ENCODE measurements at places on chromosomes 6 and 20. TPM values are rescaled to one million over a fixed set of nuclear protein-coding genes. Genes with fewer than 3 reads are reported as not detected.

Gene HLA-DPA1
- total RNA-seq: 1.5 TPM

Gene COX4I2
- total RNA-seq: not detected

Gene PACRG
- 0.30 TPM for total RNA-seq

Gene UNC93A
- not detected for total RNA-seq

Gene PNRC1
- 236 TPM for total RNA-seq

Gene TPBG
- total RNA-seq: 362 TPM

Gene C6orf163
- total RNA-seq: 2.6 TPM

Gene GABRR1
- total RNA-seq: not detected

Gene ULBP1
- 0.40 TPM for total RNA-seq

Gene FAM210B
- total RNA-seq: 19.3 TPM

Gene HLA-DQB1
- total RNA-seq: 6.6 TPM

Gene RAB32
- 6.6 TPM for total RNA-seq

Gene FILIP1
- 22.6 TPM for total RNA-seq

Gene UBE2C
- 325 TPM for total RNA-seq

GRCh38 chr20:38893056-38893564 is 33.1 kb upstream of the FAM83D start:
- DNase-seq: peak; percentile 21

- DNase-seq: peak; percentile 42
Observed at GRCh38 chr6:135145063-135145800, 35.9 kb upstream of the MYB start.

DNA sequence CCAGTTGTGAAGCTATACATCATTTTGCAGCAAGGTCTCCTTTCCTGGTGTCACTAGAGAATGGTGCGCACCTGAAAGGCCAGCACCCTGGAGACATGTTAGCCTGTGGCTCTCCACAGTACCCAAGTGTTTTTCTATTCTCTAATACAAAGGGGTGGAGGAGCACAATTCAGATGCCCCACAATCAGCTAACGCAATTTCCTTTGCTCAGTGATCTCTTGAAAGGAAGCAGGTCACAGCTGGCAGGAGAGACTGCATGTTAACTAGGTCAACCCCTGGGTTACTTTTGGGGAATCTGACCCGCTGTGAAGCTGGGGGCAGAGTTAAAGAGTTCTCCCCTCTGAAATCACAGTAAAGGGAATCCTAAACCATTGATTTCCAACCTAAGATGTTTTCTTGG is 92.5 kb downstream of the B3GAT2 start:
- peak; percentile 74 for DNase-seq

DNA sequence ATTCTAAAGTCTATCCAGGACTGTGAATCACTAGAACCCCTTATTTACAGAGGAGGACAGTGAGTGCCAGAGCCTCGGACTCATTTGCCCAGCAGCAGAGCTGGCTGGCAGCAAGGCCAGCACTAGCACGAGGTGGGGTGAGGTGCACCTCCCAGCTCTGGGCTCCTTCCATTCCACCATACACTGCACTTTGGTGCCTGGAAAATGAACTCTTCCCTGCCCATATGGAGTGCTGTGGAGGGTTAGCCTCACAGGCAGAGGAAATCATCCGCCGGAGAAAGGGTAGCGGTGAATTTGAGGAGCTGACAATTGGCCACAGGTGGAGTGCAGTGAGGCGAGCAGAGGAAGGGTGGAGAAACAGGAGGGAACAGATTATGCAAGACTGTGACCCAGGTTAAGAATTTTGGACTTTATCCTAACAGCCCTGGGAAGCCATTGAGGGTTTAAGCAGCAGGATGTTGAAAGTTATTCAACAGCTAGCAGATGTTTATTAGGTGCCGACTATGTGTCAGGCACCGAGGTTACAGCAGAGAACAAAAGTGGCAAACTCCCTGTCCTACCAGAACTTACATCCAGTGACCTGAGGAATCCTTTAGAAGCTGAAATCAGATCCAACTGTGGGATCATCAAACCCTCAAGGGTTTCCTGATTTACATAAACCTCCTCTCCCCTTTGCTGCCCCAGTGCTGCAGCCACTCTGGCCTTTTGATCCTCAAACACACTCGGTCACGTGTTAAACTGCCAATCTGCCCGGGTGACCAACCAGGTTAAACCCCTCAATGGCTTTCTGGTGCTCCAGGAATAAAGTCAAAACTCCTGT is 6.2 kb downstream of the TRIM26 start:
- DNase-seq: peak; percentile 58

DNA sequence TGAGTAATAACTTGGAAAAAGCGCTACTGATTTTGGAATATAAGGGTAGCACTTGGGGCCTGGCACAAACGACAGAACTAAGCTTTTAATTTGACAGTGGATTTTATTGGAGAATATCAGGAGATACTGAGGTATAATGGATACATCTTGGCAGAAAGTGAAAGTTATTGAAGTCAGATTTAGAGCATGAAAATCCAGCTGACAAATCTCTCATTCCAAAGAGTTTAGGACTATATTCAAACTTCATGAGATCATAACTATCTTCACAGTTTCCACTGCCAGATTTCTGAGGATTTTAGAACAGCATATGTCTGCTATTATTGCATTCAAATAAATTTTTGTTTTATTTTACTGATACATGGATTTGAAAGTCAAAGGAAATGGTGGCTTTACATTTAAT is 132.3 kb upstream of the THEMIS start:
- no peak for DNase-seq

GRCh38 chr6:112281821-112282615 is 27.7 kb upstream of the LAMA4 start:
- peak; percentile 50 for DNase-seq

DNA sequence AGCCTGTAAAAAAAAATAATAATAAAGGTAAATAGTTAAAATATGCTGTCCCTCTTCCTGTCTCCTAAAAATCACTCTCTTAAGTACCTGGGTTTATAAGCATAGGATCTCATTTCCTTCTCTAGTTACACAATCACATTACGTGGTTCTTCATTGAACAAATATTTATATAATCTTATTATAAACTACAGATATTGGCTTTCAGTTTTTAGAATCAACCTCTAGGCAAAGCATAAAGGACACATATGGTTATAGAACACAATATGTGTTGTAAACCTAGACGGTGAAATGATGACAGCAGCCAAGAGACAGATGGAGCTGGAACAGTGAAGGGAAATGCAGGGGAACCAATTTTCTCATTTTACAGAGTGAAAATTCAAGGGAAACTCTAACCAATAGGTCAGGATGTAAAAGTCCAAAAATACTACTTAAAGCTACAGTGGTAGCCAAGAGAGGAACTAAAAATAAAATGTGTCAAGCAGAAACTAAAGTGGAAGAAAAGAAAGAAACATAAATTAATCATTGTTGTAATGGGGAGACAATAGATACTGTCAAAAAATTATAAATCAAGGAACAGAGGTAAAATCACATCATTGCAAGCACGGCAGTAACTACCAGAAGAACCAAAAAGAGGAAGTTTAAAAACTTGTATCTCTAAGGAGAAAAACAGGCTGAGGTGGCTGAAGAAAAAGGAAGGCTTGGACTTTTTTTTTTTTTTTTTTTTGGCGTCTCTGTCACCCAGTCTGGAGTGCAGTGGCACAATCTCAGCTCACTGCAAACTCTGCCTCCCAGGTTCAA is 82.8 kb upstream of the CDYL start:
- no peak for DNase-seq

DNA sequence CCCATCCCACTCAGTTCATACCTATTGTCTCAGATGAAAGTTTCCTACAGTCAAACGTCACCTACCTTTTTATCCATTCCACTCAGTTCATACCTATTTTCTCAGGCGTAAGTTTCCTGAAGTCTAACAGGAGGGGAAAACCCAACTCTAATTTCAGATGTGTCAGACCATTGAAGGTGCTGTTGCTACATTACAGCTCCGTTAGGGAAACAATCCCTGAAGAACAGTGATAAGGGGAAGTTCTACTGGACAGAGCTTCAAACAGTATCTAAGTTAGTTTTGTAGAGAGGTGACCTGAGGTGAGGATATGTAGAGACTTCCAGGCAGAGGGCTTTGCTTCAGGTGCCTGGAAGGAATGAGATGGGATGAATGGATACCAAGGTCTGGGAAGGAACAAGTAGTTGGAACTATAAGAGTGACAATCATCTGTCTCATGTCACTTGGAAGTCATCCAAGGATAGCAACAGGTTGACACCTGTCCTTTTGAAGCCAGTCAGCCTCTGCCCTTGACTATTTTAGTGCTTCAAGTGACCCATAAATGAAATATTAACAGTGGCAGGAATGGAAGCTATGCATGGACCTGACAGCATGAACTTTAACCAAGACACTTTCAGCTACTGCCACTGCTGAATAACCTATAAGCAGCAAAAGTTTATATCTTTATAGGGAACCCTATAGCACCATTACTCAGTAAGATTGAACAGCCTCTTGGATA is 191.6 kb upstream of the MOCS1 start:
- no peak for DNase-seq

GRCh38 chr6:135520781-135521180 is 23.2 kb upstream of the AHI1 start:
- no peak for DNase-seq

DNA sequence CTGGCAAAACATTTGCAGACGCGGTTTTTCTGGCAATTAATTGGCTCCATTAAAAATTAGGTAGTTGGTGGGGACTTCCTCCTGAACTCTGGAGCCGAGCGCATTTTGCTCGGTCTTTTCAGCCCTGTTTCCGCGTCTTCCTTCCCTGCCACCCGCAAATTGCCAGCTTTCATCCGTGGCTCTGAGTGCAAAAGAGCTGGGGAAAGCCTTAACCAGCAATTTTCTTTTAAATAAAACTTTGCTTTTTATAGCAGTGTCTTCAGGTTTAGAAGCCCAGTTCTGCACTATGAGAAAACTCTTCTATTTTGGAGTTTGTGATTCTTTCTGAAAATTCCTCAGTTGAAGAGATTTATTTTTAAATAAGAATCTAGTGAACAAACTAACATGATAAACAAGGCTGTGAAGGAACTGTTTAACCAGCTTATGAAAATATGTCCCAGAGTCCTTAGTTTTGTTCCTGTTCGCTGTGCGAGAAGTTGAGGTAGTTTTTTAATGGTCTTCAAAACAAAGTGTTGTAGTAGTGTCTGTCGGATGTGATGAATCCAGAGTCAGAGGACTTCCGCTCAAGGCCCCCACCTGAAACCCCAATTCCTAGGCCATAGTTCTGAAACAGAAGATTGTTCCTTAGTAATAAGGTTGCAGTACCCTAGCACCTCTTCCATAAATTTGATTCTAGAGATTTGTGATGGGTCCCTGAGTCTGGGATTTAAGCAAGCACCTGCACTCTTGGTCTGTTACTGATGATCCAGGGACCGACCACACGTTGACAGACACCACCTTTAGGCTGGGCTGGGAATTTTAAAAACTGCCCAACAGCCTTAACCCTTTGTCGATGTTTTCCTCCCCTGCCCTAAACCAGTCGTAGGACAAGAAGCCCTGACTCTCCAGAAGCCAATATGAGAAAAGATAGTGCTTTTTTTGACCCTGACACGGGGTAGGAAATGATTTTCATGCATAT is 950 bp downstream of the KCTD20 start:
- peak; percentile 48 for DNase-seq

GRCh38 chr20:43963872-43964791 is 49.5 kb downstream of the TOX2 start:
- DNase-seq: no peak

DNA sequence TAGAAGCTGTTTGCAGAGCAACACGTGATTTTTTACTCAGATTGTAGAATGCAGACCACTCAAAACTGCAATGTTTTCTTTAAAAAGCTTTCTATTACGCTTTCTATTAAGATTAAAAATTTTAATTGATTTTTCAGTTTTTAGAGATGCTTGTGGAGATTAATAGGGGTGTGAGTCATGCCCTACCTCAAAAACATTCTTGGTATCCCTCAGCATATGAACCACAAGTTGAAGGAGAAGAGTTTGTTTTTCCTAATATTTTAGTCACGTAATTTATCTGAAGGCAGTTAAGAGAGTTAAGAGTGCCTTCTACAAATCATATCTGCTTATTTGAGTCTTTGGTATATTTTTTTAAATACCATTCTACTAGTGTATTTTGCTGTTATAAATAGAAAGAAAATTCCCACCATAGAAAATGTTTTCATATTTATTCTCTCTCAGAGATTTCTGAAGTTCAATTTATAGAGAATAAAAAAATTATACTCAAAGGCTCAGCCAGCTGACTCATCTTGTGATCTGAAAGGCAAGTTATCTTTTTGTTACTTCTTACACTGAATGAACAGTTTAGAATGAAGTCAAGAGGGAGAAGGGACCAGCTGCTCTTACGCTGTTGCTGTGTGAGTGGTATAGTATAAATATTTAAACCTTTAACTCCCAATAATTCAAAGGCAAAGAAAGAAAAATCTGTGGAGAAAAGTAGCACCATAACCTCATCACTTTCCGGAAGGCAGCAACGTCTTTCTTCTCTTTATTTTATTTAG is 7.6 kb downstream of the RIPOR2 start:
- DNase-seq: no peak

GRCh38 chr6:130037207-130037811 is 18.9 kb downstream of the L3MBTL3 start:
- no peak for DNase-seq

DNA sequence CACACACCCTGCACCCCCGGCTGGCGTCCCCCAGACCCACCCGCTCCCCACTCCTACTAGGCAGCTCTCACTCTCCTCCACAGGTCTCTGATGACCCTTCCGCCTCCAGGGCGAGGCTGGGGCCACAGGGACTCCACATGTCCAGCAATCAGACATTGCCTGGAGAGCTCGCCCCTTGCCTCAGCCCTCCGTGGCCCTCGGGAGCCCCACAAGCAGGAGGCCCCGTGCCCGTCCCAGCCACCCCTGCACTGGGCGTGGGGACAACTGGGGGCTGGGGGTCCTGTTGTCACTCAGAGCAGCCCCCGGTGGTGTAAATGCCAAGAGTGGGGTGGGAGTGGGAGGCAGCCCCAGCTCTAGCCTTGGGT is 1.5 kb downstream of the COL20A1 start:
- no peak for DNase-seq

GRCh38 chr6:75306064-75306463 is 21.5 kb upstream of the TMEM30A start:
- DNase-seq: no peak

DNA sequence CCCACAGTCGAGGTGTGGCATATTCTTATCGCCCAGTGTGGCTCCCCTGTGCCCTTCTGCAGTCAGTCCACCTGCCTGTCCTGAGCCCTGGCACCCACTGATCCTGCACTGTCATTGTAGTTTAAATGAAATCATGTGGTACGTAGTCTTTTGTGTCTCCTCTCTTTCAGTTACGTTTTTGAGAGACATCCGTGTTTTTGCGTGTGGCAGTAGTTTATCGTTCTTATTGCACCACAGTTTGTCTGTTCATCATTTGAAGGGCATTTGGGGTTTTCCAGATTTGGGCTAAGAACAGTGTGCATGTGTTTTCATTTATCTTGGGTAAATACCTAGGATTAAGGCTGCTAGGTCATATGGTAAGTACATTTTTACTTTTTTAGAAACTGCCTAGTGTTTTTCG is 49.3 kb downstream of the SPATA2 start:
- DNase-seq: no peak

GRCh38 chr6:81762132-81762531 is 9.7 kb upstream of the TENT5A start:
- DNase-seq: no peak

- DNase-seq: no peak
Observed at GRCh38 chr20:5881703-5882102, 68.6 kb downstream of the TRMT6 start.

- DNase-seq: no peak
Observed at GRCh38 chr6:82362144-82362543, 1.5 kb upstream of the TPBG start.

All from neural progenitor cell (in vitro differentiated cells).